ENCODE measurements at places on chromosomes 12 and 14. TPM values are rescaled to one million over a fixed set of nuclear protein-coding genes. Genes with fewer than 3 reads are reported as not detected.

The RNU6-8 gene
- total RNA-seq, result not detected

The GPR84 gene
- not detected for total RNA-seq

The ERP29 gene
- 99.5 TPM for total RNA-seq

The SAV1 gene
- total RNA-seq, result 13.2 TPM

The CFAP251 gene
- 5.9 TPM for total RNA-seq

The KLRD1 gene
- total RNA-seq, result 0.07 TPM

The BCL11B gene
- 0.14 TPM for total RNA-seq

The KLRC2 gene
- total RNA-seq, result not detected

The TM9SF1 gene
- 17.6 TPM for total RNA-seq

The ZBTB25 gene
- total RNA-seq, result 12.4 TPM

The CNTN1 gene
- total RNA-seq, result 54.1 TPM

The ZNF891 gene
- 5.5 TPM for total RNA-seq

The OASL gene
- not detected for total RNA-seq

The IGF1 gene
- 0.14 TPM for total RNA-seq

The MCRS1 gene
- total RNA-seq, result 62.7 TPM

The CLEC6A gene
- not detected for total RNA-seq

The KIAA0586 gene
- 16.3 TPM for total RNA-seq

The GYS2 gene
- total RNA-seq, result not detected

The TAS2R9 gene
- 0.36 TPM for total RNA-seq

The RILPL1 gene
- 16.7 TPM for total RNA-seq

The YBX3 gene
- 57.5 TPM for total RNA-seq

The CCDC184 gene
- total RNA-seq, result 29.5 TPM

The RD3L gene
- not detected for total RNA-seq

The CTSG gene
- total RNA-seq, result 0.52 TPM

The CPM gene
- 0.32 TPM for total RNA-seq

The NPFF gene
- total RNA-seq, result not detected

The KRT74 gene
- 0.38 TPM for total RNA-seq

The SAMD15 gene
- 5.3 TPM for total RNA-seq

The CLEC14A gene
- 0.78 TPM for total RNA-seq

The RPS6KA5 gene
- 5.1 TPM for total RNA-seq

The PIWIL1 gene
- total RNA-seq, result not detected

The POLE2 gene
- total RNA-seq, result 2.5 TPM

The GTF2A1 gene
- total RNA-seq, result 33.1 TPM

The LALBA gene
- 0.23 TPM for total RNA-seq

The MANSC1 gene
- 16.3 TPM for total RNA-seq

The WBP11 gene
- 28.5 TPM for total RNA-seq

The LAG3 gene
- total RNA-seq, result 0.21 TPM

The RND1 gene
- 9.1 TPM for total RNA-seq
